ENCODE measurements at places on chromosomes 1 and 21.

DNA sequence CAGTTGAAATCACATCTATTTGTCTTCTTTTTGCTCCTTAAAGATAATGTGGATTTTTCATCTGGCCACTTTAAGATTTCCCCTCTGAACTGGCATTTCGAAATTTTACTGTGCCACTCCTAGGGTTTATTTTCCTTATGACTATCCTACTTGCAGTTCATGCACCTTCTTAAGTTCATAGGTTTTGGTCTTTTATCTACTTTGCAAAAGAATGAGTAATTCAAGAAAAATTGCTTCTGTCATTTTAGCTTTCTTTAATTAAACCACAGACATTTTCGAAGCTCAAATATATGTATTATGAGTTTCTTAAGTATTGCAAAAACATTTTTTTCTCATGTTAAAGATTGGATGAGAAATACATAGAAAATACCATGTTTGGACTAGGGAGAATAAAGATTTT, 1244.8 kb upstream of the TMPRSS15 start:
- DNase-seq, result no peak

DNA sequence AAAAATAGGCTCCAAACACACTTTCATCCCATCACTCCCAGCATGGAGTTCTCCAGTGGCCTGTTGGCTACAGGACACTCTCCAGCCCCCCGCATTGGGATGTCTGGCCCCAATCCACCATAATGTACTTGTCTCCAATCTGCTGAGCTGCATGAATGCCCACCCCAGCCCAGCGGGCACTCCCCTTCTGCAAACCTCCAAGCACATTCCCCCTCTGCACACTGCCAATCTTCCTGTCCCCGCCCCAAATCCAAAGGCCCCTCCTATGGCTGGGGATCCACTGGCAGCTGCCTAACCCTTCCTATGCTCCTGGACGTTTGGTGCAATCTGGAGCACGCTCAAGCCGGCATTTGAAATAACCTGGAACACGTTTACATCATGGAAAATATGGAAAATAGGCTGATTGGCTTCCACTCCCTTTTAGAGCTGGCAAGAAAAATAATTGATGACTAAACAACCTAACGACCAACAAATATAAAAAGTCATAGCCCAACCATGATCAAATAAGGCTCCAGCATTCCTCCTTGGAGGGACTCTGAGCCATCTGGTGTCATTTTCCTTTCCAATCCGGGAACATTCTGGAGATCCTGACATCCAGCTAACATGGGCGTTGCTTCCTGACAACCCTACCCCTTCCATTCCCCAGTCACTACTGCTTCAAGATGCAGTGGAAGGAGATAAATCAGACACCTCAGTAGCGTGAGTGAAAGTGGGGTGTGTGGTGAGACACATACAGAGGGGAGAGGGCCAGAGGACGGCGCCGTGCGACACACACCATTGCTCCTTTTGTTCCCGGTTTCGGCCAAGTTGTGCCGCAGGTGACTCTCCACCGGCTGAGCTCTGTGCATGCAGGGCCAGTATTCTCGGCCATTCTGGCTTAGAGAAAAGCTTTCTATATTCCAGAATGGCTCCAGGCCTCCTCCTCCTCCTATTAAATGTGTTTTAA, 41.6 kb downstream of the PDE9A start:
- no peak for DNase-seq

DNA sequence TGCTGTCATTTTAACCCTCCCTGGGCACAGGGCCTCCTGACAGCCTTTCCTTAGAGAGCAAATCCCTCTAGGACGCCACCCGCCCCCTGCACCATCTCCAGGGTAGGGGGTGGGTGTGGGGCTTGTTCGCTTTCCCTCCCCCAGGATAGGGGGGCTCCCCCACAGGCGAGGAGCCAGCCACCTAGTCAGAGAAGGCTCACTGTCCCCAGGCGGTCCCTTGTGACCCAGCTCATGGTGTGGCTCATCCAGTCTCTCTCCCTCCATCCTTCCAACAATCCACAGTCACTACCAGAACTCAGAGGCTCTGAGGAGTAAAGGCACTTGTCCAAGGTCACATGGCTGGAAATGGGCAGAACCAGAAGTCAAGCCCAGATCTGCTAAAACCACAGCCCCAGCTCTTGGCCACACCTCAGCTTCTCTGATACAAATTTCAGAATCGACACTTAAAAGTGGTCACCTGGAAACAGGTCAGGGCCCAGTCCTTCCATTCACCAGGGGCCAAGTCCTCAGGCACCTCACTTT, 89.8 kb downstream of the MRPL37 start:
- no peak for DNase-seq

DNA sequence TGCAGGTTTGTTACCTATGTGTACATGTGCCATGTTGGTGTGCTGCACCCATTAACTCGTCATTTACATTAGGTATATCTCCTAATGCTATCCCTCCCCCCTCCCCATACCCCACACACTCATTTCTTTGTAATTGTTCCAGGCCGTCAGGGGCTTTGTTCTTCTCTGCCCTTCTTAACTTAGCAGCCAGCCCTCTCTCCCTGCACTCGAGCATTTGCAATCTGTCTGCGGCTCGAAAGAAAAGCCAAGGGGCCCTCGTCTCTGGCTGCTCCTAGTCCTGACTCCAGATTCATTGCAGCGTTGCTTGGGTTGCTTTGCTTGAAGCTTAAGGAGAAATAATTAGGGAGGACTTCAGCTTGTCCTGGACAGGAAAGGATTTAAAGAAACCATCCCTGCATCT, 85.7 kb downstream of the ATP1A1 start:
- no peak for DNase-seq

GRCh38 chr1:206850401-206850800, 15.0 kb upstream of the IL20 start:
- no peak for DNase-seq

GRCh38 chr1:214454569-214455396, 96.6 kb downstream of the PTPN14 start:
- DNase-seq, result peak; percentile 56

DNA sequence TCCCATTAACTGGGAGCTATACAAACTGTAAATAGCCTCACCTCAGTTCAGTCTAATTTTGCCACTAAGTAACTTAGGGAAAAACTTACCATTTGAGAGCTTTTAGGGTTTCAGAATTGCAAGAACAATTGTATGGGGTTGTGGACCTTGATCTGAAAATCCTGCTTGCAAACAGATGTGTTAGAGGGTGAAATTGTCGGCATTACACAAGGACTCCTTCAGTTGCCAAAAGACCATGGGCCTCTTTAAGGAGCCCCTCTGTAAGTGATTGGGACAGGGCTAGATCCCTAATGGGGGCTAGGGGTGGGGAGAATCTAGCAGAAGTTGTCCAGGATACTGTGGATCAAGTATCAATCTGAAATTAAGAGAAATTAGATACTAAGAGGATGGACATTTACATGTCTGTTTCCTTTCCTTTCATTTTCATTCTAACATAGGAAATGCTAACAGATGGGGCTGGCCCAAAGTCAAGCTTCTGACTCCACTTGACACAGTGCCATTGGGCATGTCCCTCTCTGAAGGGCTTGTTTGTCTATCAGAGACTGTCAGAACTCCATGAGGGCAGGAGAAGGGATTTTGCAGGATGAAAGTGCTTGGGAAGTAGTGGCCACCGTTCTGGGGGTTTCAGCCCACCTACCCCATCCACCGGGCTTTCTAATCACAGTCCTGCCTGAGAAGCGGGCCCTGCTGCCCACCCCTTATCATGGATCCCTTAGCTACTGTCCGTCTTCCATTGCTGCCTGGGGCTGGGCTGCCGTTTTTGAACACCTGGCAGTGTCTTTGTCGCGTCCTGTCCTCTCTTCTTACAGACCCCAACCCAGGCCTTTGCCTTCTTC, 54.7 kb downstream of the STUM start:
- DNase-seq, result peak; percentile 86

DNA sequence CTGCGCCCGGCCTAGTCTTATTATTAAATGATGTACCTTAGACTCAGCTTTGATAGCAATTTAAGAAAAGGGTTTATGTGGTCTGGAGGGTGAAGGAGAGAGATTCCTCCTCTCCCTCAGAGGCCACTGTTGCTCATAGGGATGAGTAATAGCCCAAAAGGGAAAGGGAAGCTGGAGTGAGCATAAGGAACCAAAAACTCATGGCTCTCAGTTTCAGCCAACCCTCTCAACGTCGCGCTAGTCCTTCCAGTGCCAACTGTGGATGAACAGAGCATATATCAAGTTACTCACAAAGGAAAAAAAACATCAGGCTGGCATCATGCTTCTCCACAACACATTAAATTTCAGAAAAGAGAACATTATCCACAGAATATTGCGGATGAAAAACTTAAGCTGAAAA, 8.3 kb upstream of the GPR89B start:
- DNase-seq, result no peak

- no peak for DNase-seq
Observed at GRCh38 chr21:16181018-16181417, 451.2 kb downstream of the USP25 start.

DNA sequence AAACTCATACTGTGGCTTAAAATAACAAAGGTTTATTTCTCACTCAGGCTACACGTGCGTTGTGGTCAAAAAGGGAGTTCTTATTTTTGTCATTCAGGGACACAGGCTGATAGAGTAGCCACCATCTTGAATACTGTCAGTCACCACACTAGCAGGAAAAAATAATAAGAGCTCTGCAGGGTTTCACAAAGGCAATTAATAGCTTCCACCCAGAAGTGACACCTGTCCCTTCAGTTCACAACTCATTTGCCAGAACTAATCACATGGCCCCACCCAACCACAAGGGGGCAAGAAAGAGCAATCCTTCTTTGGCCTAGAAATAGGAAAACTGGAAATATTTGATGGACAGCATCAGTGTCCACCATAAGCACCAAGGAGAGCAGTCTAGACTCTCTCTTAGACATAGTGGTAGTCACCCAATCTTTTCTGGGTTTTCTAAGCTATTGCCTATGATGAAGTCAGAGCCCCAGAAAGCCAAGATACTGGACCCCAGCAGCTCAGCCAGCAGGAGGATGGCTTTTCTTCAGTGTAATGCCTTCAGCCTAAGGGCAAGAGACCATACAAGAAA, 8.2 kb downstream of the HAPLN2 start:
- DNase-seq, result peak; percentile 63

- DNase-seq, result peak; percentile 81
Observed at GRCh38 chr1:207499573-207499972, 3.6 kb downstream of the CR1 start.

DNA sequence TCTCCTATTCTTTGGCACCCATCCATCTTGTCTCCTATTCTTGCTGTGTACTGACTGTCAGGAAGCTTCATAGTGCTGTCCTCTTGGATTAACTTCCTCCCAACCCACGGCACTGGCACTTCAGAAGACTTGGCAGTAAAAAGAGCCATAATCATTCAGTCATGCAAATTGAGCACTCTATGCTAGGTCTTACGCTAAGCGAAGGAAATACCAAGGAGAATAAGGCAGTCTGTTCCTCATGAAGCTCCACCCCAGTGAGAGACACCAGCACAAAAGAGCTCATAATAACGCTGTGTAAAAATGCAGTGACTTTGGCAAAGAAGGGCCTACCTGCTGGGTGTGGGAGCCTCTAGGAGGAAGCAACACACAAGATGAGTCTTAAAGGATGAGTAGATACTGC, 67.1 kb downstream of the GFI1 start:
- no peak for DNase-seq

DNA sequence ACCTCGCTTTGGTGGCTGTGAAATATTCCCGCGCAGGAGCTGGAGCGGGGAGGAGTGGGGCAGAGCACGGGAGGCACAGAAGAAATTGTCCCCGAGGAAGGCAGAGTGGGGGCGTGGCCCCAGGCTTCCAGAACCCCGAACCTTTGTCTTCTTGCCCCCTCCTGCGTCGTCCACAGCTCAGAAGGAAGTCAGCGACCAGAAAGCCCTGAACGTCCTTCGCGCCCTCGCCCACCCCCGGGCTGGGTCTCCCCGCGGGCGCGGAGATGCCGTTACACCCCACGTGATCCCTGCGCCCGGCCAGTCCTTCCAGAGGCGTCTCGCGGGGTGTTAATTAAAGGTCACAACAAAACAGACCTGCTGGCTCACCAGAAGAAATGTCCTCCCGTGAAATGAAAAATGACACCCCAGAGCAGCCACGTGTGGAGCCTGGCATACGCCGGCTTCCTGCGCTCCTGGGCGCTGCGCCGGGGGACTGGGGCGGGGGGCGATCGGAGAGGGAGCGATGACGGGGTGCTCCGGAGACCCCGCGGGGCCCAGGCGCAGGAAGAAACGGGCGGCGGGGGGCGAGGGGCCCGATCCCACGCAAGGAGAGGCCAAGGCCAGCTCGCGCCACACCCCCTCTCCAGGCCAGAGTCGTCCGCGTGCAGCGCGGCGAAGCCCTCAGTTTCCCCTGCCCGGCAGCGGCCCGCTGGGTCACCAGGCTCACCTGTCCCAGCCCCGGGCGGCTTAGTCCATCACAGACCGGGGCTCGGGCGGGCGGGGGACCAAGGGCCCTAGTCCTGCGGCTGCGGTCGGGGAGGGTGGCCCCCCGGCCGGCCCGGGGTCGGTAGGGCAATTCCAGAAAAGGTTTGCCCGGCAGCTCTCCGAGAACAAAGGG, 995 bp upstream of the KIF26B start:
- peak; percentile 70 for DNase-seq

DNA sequence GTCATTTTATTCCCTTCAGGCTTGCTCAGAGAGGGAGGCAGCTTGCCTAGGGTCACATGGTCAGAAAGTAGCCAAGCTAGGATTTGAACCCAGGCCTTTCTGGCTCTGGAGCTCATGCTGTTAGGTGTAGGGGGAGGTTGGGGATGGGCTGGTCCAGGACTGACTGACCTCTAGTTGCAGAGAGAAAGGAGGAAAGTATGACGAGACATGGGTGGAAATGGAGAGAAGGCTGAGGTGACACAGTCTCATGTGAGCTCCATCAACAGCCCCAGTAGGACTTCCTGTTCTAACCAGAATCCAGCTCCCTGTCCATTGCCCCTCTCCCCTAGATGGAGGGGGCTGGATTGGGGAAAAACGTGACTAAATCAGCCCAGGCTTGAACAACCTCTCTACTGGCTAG, 15.5 kb upstream of the SYNC start:
- no peak for DNase-seq

DNA sequence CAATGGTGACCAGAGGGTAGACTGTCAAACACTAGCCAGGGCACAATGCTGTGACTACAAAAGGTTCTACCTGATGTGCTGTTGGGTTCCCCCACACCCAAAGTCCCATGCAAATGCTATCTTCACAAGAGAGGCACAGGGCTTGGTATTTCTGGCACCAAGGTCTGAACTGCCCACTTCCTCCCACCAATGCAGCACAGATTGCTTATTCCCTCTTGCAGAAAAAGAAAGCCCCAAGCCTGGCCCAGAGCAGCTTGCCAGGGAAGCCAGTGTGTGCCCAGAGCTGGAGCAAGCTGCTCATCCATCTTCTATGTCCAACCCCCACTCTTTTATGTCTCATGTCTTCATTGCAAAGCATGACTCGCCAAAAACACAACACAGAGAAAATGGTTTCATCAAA, 149.4 kb upstream of the CAMK1G start:
- DNase-seq, result peak; percentile 19

- no peak for DNase-seq
Observed at GRCh38 chr1:116166655-116167054, 55.5 kb downstream of the MAB21L3 start.

- no peak for DNase-seq
Observed at GRCh38 chr1:104853276-104853675, 1103.6 kb downstream of the AMY1C start.
